ENCODE measurements at places on chromosomes 2 and 18. TPM values are rescaled to one million over a fixed set of nuclear protein-coding genes. Genes with fewer than 3 reads are reported as not detected.
A peak's percentile ranks its signal among the peaks of the same experiment; 100 is the strongest.

GRCh38 chr18:34710458-34710914, 388 bp downstream of the DTNA start:
- DNase-seq = no peak
- no peaks in the 10 kb centered on the region for H3K27me3 ChIP-seq
- no peaks in the 10 kb centered on the region for H3K36me3 ChIP-seq
- H3K27ac ChIP-seq = peak overlapping the region; percentile 72
- H3K4me1 ChIP-seq = peaks cover 9% of the 10 kb centered on the region
- H3K4me3 ChIP-seq = no peak overlapping the region

Gene MOGAT1
- total RNA-seq = not detected

- H3K4me1 ChIP-seq = peaks cover 17% of the 10 kb centered on the region
- peak overlapping the region; percentile 82 for H3K27ac ChIP-seq
- no peak overlapping the region for H3K4me3 ChIP-seq
- H3K27me3 ChIP-seq = no peaks in the 10 kb centered on the region
- no peak for DNase-seq
Measured at GRCh38 chr18:10475654-10476291, 21.3 kb downstream of the APCDD1 start.

- DNase-seq = no peak
- no peak overlapping the region for H3K27ac ChIP-seq
- no peaks in the 10 kb centered on the region for H3K4me1 ChIP-seq
- no peaks in the 10 kb centered on the region for H3K36me3 ChIP-seq
Measured at GRCh38 chr2:201532686-201533304, 81.3 kb downstream of the STRADB start.

Gene RNF138
- total RNA-seq = 35.8 TPM

DNA sequence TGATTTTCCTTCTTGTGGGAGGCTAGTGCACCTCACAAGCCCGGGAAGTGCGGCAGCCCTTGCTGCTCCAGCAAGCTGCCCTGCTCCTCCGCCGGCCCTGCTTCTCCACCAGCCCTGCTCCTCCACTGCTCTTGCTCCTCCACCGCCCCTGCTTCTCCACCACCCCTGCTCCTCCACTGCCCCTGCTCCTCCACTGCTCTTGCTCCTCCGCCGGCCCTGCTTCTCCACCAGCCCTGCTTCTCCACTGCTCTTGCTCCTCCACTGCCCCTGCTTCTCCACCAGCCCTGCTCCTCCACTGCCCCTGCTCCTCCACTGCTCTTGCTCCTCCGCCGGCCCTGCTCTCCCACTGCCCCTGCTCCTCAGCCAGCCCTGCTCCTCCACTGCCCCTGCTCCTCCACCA, 95.6 kb downstream of the NDUFA10 start:
- no peaks in the 10 kb centered on the region for H3K4me1 ChIP-seq
- no peak overlapping the region for H3K27ac ChIP-seq
- H3K4me3 ChIP-seq = no peak overlapping the region
- no peak for DNase-seq

DNA sequence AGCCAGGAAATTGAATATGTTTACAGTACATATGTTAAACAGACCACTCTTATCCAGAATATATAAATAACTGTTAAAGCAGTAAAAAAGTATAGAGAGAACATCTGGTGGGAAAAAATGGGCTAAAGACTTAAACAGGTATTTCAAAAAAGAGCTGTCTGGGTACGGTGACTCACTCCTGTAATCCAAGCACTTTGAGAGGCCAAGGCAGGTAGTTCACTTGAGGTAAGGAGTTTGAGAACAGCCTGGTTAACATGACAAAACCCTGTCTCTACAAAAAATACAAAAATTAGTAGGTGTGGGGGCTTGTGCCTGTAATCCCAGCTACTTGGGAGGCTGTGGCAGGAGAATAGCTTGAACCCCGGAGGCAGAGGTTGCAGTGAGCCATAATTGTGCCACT, 171.4 kb upstream of the FSIP2 start:
- no peaks in the 10 kb centered on the region for H3K36me3 ChIP-seq
- no peak overlapping the region for H3K4me3 ChIP-seq
- H3K4me1 ChIP-seq = no peaks in the 10 kb centered on the region
- no peak for DNase-seq

- H3K4me3 ChIP-seq = no peak overlapping the region
- no peaks in the 10 kb centered on the region for H3K4me1 ChIP-seq
- no peak overlapping the region for H3K27ac ChIP-seq
- H3K27me3 ChIP-seq = no peaks in the 10 kb centered on the region
Measured at GRCh38 chr2:203681978-203682377, 24.5 kb upstream of the CD28 start.

Gene TP53I3
- 31.9 TPM for total RNA-seq

Gene NETO1
- not detected for total RNA-seq

Gene COLEC11
- total RNA-seq = 22.6 TPM

GRCh38 chr2:74639550-74639949, 8.6 kb downstream of the M1AP start:
- no peak overlapping the region for H3K4me3 ChIP-seq
- no peak for DNase-seq

DNA sequence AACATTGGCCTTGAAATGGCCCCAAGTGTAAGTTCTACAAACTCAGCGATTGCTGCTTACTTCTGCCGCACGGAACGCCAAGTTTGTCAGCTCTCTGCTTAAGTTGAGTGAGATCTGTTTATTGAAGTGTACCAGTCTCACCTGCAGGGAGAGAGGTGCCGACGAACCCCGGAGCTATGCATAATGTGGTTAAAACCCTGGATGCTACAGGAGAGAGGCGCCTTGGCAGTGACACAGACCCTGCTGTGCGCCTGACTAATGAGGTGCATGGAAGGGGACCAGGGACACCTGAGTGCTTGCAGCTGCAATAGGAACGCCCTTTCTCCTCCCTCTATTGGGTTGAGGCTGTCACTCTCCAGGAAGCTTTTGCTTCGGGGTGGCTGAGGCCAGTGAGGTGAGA, 979 bp downstream of the SLC9A2 start:
- H3K4me3 ChIP-seq = no peak overlapping the region
- peaks cover 56% of the 10 kb centered on the region for H3K27me3 ChIP-seq
- no peaks in the 10 kb centered on the region for H3K36me3 ChIP-seq
- H3K4me1 ChIP-seq = peaks cover 16% of the 10 kb centered on the region
- no peak overlapping the region for H3K27ac ChIP-seq

Gene CACNB4
- 4.0 TPM for total RNA-seq

DNA sequence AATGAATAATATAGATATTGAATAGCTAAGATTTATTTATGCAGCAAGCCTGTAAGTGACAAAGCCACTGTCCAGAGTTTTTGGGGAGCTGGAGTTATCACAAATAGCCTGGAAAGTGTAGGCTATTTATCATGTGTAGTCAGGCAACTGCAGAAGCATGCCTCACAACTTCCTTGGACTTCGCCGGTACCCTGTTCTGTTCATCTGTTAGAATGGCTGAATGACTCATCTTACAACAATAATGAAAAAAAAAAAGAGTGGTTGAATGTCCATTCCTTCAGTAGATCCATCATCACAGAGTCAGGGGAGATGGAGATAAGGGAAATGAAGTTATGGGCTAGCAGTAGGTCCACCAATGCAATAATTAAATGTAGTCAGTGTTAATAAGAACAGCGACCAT, 24.0 kb upstream of the ATP5MC3 start:
- H3K4me1 ChIP-seq = no peaks in the 10 kb centered on the region
- H3K4me3 ChIP-seq = no peak overlapping the region
- H3K27ac ChIP-seq = no peak overlapping the region
- no peak for DNase-seq

Gene LRRC30
- not detected for total RNA-seq

DNA sequence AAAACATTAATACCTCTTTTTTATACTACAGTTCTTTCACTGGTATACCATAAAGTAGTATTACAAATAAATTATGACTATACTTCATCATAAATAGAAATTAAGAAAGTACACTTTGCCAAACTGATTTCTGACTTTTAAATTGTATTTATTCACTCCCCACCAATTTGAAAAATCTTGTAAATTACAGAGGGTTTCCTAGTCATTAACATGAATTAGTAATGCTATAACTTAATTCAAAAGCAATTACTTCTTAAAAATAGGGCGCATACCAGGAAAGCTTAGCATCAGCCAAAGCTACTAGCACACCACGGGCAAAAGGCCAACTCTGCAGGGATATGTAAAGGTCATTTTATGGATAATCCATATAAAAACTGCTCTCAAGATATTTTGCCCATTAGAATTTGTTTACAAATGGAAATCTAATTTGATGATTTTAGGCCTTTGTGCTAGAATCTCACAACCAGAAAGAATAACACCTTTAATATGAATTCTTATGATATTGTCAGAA, 142.3 kb downstream of the PIGN start:
- no peak for DNase-seq
- H3K27me3 ChIP-seq = no peaks in the 10 kb centered on the region
- no peak overlapping the region for H3K27ac ChIP-seq
- H3K36me3 ChIP-seq = no peaks in the 10 kb centered on the region
- no peaks in the 10 kb centered on the region for H3K4me1 ChIP-seq

- no peak overlapping the region for H3K4me3 ChIP-seq
- H3K4me1 ChIP-seq = no peaks in the 10 kb centered on the region
- H3K27me3 ChIP-seq = no peaks in the 10 kb centered on the region
- no peak overlapping the region for H3K27ac ChIP-seq
- H3K36me3 ChIP-seq = no peaks in the 10 kb centered on the region
Measured at GRCh38 chr2:232018181-232018580, 56.7 kb downstream of the DIS3L2 start.
